ENCODE measurements at places on chromosomes 12 and 14.

- no peak for DNase-seq
Measured at GRCh38 chr12:52794479-52795331, 1.2 kb downstream of the KRT3 start.

DNA sequence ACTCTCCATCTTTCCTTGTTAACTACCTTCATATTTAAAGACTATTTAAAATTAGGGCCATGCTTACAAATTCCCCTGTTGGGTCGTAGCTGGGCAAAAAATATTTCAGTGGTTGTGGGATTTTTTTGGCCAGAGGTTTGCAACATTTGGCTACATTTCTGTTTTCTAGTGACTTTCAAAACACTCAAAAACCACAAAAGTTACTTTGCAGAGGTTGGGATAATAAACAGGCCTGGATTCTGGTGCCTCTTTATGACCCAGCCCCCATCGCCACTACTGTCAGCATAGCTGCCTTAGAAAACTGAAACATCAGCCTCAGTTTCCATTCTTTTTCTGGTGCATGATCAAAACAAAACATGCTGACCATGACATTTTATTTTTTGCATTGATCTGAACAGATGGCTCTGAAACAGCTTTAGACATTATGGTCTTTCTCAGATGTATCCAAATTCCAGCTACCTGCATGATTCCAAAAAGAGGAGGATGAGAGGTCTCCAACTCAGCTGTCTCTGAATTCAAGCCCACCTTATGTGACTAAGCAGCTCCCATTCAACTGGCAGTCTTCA, 5.2 kb downstream of the DPF3 start:
- DNase-seq, result no peak

DNA sequence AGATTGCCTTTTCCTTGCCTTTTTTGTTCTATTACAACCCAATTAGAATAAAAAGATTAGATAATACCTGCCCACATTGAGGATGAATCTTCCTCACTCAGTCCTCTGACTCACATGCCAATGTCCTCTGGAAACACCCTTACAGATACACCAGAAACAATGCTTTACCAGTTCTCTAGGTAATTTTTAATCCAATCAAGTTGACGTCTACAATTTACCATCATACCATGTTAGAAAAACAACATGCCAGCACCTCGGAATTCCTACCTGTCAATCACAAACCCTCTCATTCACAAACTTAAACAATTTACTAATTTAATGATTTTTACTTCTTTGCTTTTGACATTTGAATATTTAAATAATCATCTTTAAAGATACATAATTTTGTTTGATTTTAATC, 953.8 kb downstream of the TRHDE start:
- no peak for DNase-seq

DNA sequence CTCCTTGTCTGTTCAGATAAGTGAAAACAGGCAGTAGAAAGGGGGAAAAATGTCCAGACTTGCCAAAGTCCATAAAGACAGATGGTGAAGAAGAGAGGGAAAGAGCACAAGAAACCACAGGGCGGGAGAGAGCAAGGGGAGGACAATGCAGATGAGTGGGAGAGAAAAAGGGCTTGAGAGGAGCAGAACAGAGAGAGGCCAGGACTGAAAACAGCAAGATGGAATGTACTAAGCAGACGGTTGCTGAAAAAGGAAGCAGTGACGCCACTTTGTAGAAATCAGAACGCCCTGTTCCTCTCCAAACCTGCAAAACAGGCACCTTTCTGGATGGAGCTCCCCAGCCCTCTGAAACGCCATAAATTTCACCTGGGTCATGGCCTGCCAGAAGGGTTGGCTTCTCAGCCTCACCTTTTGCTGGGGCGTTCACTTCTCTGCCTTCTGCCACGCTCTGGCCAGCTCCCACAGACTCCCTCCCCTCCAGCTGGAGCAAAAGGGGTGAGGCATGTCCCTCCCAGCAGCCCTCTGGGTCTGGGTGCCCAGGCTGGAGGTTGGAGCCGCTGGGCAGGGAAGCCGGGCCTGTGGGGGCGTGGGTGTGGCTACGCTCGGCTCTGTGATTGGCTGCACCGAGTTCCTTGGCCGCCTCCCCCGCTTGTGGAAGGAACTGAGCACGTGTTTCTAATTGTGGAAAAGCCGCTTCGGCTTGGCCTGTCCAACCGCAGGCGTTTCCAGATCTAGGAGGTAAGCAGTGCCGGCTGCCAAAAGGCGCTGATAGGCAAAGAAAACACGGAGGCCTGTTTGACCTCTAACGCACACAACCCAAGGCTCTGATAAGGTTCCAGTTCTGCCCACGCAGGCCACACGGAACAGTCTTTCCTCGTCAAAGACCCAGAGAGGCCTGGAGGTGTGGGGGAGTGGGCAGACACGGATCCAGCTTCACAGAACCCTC, 29.3 kb downstream of the SLC7A8 start:
- no peak for DNase-seq

Data from renal cortex interstitium (tissue), 15 donors.